ENCODE measurements at places on chromosomes 5 and 9.

- no peak for DNase-seq
Measured at GRCh38 chr5:78647838-78648358, 674 bp downstream of the LHFPL2 start.

GRCh38 chr9:105438141-105438806, 9.6 kb upstream of the FSD1L start:
- no peak for DNase-seq

GRCh38 chr5:156376751-156377150, 49.8 kb downstream of the SGCD start:
- DNase-seq: no peak

GRCh38 chr5:37991301-37992299, 151.8 kb upstream of the GDNF start:
- no peak for DNase-seq

DNA sequence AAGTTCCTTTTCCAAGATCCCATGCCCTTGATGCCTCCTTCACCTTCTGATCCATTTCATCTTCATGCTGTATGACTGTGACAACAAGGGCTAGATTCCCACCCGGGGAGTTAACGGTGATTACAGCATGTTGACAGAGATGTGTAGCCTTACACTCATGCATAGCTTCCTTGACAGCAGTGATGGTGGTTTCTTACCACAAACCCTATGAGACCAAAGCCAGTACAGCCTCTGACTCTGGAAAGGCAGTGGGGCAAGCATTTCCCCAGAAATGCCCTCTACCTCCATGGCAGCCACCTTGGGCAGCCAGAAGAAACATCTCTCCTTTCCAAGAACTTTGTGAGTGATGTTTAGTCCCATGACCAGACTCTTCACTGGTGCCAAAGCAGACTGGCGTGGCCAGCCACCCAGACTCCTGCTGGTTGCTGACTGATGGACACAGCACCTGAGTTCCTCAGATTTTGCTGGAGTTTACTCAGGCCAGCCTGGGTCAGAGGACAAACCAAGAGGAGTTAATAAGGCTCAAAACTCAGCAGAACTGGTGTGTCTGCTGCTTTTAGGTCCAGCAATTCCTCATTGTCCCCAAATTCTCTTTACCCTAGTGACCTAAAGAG, 199.7 kb upstream of the SLC27A6 start:
- DNase-seq: no peak

- no peak for DNase-seq
Measured at GRCh38 chr5:141634720-141635119, 1.9 kb downstream of the HDAC3 start.

DNA sequence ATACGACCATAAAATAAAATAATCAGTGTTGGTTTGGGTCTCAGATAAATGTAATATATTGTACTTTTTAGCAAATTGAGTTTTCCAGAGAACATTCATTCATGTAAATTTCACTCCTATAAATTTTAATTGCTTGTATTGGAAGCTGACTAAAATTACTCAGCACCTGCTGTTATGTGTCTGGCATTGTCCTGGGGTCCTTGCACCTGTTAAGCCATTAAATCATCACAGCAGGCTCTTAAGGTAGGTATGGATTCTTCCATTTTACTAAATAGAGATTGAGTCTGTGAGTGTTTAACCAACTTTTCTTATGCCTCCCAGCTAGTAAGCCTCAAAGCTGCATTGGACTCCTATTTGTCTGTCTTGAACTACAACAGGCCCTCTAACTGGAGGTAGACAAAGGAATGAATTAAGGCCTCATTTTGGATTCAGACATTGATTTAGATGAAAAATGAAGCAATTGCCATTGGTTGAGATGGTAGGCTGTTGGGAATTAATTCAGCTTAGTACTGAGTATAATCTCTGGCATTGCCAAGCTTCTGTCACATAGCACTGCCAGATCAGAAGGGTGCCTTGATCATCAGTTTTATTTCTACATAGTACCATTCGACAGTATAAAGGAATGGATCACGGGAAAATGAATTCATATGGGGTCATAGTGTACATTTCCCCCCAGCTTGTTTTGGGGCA, 78.9 kb downstream of the PARP8 start:
- DNase-seq: no peak

DNA sequence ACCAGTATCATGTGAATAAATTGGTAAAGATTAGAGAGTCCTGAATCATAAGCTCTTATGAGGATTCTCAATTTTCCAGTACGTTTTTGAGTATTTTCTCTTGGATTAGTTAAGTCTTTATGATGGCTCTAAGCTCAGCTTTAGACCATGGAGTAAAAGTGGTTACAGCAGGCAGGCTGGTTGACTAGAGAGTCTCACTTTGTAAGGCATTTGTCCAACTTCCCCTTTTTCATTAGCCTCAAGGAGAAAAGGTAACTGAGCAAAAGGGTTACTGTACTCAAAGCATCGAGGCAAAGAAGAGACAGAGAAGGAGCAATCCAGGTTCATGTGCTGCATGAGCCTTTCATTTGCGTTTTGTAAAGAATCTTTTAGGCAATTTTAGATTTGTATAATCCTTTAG, 8.5 kb downstream of the NOP16 start:
- DNase-seq: no peak

GRCh38 chr5:19928562-19929421, 59.2 kb downstream of the CDH18 start:
- DNase-seq: peak; percentile 29

DNA sequence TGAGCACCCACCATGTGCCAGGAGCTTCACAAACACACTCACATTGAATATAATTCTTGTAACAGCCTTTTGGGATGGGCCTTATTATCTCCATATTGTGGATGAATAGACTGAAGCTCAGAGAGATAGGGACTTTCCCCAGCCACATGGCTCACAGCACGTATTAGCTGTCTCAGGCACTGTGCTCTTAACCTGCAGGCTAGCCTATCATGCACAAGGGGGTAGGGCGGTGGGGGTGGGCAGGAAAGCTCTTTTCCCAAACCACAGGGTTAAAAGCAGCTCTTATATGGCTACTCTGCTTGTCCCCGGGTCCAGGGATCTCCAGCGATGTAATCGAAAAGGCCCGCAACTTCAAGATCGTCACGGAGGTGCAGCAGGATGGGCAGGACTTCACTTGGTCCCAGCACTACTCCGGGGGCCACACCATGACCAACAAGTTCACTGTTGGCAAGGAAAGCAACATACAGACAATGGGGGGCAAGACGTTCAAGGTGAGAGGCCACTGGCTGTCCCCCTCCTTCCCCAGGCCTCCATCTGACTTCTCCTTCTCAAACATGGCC, 2.6 kb downstream of the FABP6 start:
- no peak for DNase-seq

GRCh38 chr9:110148384-110148783, 59.6 kb downstream of the C9orf152 start:
- no peak for DNase-seq

GRCh38 chr5:57007344-57007743, 55.4 kb upstream of the MIER3 start:
- DNase-seq: no peak

DNA sequence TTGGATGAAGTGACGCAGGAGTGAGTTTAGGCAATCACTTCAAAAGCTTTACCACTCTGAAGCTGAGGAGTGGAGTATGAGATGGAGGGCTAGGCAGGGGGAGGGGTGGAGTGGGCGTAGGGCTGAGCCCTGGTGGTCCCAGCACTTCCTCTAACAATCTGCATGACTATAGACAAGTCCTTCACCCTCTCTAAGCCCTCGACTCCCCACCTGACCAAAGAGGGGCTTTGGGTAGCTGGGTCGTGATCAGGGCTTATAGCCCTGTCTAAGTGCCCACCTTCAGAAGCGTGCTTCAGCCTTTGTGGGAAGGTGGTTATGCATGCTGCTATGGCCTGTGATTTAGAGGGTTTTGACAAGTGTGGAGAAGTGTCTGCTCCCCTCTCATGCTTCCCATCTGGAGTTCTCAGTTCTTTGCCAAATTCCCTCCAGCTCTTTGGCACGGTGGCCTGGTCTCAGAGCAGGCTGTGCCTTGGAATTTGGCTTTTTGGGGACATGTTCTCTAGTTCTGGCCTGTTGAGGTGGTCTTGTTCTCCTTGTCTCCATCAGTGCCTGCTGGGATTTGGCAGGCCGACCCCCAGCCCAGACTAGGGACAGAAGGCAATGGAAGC, 53.0 kb downstream of the ACTBL2 start:
- no peak for DNase-seq

DNA sequence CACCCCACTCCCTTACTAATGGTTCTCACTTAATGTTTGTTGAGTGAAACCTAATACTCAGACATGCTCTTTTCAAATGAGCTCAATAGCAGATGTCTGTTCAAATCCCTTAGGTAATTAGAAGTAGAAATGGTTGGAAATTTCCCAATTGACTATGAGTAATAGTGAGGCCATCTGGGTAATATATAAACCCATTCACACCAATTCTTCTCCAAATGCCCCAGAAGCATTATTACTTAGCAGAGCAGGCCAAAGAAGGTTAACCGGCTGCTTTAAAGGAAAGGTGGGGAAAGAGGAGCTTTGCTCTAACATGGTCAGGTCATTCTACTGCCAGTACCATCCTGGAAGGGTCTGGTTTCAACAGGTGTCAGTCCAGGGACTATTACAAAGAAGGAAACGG, 119.5 kb upstream of the MTAP start:
- DNase-seq: no peak

DNA sequence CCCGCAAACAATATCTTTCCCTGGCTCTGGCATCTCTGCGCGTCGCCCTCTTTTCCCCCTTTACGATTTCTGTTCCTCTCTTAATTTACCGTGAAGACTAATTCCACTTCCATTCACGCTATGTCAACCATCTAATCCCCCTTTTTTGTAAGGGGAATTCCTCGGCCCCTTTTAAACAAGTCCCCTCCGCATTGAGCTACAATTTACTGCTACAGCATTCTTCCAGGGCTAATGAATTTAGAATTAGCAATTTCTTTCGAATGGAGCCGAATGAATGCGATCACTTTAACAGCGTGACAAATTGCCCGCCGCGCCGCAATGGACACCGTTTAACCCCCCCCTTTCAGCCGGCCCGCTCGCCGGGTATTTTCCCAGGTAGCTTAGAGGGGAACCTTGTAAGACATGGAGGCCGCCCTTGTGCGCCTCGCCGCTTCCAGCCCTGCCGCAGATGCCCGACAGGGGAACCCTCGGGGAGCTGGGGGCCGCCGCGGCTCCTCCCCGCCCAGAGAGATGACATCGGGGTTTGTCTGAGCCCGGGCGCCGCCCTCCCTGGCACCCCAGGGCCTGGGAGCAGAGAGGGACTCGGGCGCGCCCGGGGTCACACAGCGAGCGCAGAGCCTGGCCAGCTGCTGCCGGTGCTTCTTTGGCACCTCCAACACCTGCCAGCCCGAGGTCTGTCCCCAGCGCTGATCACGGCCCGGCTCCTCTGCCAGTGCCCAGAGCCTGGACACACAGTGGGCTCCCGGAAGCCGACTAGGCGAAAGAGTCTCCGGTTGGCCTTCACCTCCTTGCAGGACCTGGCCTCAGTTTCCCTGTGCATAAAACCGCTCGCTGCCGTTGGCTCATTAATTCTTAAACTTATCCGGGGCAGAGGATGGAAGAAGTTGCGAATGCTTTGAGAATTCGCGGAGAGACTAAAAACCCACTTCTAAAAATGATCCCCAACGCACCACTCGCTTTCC, 1.3 kb downstream of the PRDM12 start:
- DNase-seq: no peak

GRCh38 chr9:71146511-71146910, 25.1 kb upstream of the TRPM3 start:
- no peak for DNase-seq

DNA sequence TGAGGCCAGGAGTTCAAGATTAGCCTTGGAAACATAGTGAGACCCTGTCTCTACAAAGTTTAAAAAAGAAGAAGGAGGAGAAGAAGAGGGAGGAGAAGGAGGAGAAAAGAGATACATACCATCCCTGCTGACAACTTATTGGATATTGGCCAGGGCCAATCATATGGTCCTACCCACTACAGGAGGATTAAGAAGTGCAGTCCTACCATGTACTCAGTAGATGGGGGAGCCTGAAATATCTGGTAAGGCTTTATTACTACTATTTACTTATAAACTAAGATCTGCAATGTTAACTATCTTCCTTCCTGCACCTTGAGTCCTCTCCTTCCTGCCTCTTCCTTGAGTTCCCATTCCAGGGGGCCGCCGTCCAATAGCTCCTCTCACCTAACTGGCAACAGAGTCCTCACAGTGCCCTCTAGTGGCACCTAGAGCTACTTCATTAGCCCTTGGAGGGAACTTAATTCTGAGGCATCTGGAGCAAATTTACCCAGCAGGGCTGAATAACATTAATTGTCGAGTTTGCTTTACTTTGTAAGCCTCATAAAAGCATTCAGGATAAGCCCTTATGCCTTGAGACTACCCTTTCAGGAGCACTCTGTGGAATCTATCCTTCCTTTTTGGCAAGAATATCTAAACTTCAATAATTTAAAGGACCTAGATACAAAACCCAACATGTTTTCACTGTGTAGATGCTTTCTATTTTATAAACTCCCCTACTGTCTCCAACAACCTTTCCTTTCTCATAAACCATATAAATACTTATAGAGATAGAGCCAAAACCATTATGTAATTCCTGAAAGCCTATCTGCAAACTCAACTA, 39.1 kb upstream of the RANBP6 start:
- peak; percentile 10 for DNase-seq

Measured in AG04449 (cell line).